ENCODE measurements at places on chromosomes 2 and 18.

DNA sequence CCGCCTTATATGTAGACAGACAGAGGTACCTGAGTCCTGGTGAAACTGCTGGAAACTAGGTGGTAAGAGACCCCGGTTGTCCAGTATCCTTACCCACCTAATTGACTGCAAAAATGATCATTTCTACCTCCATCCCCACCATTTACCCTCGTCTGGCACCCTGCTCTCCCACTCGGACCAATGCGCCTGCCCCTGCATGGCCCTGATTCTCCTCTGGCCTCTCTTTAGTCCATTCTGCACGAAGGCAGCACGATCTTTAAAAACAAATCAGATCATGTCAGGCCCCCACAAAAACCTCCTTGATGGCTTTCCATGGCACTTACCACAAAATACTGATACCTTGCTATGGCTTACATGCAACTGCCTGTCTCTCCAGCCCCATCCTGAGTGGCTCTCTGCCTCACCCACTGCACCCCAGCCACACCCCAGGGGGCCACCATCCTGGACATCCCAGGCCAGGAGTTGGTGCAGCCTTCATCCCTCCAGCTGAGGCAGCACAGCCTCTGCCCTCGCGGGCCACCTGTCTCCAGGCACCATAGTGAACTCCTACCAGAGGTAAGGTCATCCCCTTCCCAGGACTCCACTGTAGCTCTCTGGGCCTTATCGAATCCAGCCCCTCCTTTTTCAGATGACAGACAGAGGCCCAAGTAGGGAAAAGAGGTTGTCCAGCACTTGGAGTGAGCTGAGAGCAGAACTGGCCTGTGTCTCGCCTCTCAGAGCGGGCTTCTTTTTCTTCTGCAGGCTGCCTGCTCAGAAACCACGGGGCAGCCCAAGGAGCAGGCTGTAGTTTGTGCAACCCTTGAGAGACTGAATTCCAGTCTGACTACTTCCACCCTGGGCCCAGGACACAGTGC, 12.3 kb upstream of the CIB4 start:
- no peak for DNase-seq

- no peak for DNase-seq
Observed at GRCh38 chr2:200515155-200515554, 5.3 kb upstream of the KCTD18 start.

- DNase-seq: peak; percentile 87
Observed at GRCh38 chr2:202317080-202317857, 51.7 kb downstream of the NOP58 start.

DNA sequence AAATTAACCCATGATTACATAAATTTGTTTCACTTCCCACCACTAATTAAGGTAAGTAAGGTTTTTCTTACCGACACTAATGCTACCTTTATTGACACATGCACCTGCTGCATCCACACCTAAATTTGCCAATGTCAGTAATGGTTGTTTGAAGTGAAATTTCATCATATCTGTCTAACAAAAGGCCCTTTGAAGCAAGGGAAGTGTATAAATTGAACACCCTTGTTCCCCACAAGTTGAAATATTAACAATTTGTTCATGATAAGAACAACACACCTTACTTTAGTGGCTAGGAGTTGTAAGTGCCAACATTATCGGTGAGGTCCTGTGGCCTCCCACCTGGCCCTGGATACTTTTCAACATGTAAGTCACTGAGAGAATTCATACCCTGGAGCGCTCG, 116.3 kb upstream of the CDCA7 start:
- no peak for DNase-seq

DNA sequence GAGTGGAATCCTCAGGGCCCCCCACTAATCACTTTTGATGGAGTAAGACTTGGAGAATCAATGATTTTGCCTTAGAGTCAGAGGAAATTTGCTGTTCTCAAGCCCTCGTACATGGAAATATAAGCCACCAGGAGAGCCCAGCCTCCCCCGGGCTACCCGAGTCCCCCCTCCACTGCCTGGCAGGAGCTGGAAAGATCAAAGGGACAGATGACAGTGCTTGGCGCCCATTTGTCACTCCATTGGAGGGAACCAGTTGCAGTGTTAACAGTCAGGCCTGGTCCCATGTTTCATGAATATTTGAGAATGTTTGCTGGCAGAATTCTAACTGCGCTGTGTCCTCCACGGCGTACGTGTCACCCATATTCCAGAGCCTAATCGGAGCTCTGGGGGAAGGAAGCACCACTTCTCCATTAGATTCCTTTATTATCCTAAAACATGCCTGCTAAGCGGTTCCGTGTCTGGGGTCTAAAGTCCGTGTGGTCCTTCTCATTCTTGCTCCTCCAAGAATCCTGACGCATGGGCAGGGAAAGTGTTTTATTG, 202.4 kb downstream of the KLHL29 start:
- DNase-seq: no peak

- peak; percentile 21 for DNase-seq
Observed at GRCh38 chr18:32443033-32443705, 27.5 kb downstream of the GAREM1 start.

Data from fibroblast of skin of back (primary cell).